ENCODE measurements at places on chromosomes 7 and 10.

DNA sequence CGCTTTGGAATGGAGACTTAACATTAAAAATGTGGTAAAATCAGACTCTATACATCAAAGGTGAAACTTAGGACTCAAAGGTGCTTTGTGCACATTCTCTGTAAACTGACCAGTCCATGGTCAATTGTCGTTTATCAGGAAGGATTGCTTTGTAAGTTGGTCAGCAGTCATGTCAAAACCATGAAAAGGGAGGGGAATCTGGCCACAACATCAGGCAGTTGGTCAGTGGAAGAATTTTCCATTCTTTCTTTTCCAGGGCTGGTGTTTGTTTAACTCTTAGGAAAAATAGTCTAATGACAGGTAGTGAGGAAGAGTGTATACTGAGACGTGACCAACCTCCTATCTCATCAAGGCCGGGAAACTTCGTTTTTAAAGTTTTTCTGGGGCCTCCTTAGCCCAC is 226.5 kb downstream of the ADK start:
- no peak for DNase-seq

DNA sequence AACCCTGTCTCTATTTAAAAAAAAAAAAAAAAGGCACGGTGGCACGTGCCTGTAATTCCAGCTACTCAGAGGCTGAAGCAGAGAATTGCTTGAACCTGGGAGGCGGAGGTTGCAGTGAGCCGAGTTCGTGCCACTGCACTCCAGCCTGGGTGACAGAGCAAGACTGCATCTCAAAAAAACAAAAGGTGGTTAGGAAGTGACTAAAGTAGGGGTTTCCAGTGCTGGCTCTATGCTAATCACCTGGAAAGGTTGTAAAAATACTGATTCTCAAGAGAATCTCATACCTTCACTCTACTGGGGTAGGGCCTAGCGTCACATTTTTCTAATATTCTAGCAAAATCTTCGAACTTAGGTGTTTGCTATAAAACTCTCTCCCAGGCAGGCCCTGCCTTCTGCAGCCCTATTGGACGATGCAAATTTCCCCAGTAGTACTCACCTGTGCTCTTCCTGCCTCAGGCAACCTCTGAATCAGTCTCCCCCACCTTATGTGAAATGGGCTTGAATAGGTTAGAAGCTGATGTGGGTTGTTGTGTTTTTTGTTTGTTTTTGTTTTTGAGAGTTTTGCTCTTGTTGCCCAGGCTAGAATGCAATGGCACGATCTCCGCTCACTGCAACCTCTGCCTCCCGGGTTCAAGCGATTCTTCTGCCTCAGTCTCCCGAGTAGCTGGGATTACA is 3.5 kb downstream of the ZP3 start:
- DNase-seq: no peak

DNA sequence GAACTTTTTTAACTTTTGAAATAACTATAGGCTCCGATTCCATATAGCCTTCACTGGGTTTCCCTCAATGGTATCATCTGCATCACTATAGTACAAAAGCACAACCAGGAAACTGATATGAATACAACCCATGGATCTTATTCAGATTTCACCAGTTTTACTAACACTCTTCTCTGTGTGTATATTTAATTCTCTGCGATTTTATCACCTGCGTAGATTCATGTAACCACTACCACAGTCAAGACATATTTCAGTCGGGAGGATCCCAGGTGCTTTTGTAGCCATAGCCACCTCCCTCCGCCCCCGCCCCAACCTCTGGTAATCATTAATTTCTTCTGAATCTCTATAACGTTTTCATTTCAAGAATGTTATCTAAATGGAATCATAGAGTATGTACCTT is 82.8 kb upstream of the C7orf33 start:
- no peak for DNase-seq

- no peak for DNase-seq
These were observed 716.0 kb downstream of the XPNPEP1 start for GRCh38 chr10:109207361-109207760.

DNA sequence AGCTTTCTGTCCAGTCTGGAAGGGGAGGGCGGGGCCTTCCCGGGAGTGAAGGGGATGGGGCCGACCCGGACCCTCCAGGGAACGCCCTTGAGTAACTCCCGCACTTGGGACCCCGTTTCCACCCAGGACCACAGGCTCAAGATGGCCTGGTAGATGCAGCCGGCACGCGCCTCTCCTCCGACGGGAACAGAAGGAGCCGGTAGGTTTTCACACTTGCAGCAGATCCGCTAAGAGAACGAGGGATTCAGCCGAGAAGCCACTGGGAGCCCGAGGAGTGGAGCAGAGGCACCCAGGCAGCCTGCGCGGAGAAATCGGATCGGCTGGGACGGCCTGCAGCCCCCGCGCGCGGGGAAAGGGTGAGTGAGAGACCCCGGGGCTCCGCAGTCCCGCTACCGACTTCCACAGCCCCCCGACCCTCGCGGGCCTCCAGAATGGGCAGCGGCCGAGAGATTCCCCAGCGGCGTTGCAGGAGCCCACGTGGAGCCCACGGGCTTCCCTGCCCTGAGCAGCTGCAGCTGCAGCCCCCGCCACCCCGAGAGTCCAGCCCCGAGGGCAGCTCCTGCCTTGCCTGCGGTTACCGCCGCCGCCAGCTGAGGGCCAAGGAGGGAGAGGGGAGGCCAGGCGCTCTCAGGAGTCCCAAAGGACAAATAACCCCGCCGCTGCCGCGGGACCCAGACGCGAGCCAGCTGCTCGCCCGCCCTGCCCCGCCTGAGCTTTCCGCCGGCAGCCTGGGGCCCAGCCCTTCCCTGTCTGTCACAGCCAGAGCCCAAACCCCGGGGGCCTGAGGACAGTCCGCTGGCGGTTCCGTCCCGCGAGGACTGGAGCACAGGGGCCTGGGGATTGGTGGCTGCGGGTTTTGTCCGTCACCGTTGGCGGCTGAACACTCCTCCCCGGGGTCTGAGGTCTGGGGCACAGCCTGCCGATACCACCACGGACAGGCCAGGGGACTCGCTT is 21.8 kb downstream of the IFT22 start:
- no peak for DNase-seq

DNA sequence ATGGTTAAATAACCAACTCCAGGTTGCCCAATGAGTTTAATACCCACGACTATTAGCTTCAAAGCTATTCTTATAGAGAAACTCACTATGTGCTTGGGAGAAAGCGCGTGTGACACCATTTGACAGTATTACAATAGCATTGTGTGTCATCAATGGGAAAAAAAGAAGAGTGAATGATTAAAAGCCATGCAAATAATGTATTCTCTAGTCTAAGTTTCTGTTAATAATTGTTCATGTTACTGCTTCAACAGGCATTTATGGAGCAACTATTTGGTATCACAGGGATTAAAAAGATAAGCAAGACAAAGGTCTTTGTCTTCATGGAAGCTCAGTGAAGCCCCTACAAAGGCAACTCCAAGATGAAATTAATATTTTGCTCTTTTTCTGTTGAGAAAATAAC is 47.2 kb downstream of the CAV1 start:
- no peak for DNase-seq

GRCh38 chr10:9010093-9010492 is 955.6 kb downstream of the GATA3 start:
- no peak for DNase-seq

GRCh38 chr10:85318809-85319807 is 990.7 kb downstream of the CCSER2 start:
- DNase-seq: no peak

DNA sequence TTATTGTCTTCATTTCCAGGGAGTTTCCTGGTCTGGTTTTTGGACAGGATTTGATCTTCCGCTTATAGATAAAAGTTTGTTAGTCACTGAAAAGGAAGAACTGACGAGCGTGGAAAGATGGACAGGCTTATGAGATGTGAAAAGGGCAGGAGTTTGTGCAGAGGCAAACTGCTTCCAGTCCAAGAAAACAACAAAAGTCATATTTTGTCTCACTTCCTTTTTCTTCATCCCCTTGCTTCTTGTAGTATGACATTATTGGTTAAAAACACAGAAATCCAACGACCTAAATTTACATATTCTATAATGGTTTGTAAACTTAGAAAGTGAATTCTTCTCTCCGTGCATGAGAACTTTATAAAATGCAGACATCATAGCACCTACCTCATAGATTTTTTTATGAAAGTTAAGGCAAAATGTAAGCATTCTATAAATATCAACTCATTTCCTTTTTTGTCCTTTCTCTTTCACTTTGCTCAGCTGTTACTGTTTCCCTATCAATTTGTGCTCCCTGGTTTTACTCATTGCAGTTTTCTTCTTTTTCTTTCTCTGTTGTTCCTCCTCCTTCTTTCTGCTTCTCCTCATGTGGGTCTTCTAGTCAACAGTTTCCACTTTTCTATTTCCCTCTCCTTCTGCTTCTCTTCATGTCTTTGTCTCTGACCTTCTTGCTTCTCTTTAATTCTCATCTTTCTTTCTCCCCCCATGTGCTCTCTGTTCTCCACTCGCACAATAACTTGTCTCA is 370.2 kb downstream of the ARL4A start:
- DNase-seq: no peak

- DNase-seq: peak; percentile 18
These were observed 132.6 kb upstream of the PODXL start for GRCh38 chr7:131688738-131689661.

GRCh38 chr10:36681751-36682632 is 443.4 kb upstream of the ANKRD30A start:
- no peak for DNase-seq

DNA sequence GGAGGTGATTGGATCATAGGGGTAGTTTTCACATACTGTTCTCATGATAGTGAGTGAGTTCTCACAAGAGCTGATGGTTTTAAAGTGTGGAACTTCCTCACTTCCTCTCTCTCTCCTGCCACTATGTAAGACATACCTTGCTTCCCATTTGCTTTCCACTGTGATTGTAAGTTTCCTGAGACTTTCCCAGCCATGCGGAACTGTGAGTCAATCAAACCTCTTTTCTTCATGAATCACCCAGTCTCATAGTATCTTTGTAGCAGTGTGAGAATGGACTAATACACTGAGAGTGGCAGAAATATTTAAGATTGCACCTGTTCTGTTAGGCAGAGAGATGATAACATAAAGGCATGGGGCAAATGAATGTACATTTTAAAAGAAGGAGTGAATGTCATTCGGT is 507.8 kb downstream of the SORCS3 start:
- DNase-seq: no peak

- no peak for DNase-seq
These were observed 220.3 kb downstream of the ARL4A start for GRCh38 chr7:12907774-12908173.

DNA sequence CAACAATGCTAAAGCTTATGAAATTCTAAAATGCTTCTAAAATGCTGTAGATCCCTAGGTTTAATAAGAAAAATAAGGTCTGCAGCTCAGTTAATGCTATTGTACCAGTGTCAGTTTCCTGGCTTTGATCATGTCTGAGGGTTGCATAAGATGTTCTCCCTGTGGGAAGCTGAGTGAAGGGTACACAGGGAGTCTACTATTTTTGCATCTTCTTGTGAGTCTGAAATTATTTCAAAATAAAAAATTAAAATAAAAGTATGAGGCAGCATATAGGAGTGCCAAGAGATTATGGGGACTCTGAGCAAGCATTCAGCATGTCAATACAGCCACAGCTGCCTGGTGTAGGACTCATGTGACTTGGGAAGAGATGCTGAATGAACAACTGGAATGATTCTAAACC is 14.7 kb downstream of the CHST15 start:
- DNase-seq: no peak

GRCh38 chr10:47038881-47039561 is 127.8 kb downstream of the PTPN20 start:
- DNase-seq: no peak

DNA sequence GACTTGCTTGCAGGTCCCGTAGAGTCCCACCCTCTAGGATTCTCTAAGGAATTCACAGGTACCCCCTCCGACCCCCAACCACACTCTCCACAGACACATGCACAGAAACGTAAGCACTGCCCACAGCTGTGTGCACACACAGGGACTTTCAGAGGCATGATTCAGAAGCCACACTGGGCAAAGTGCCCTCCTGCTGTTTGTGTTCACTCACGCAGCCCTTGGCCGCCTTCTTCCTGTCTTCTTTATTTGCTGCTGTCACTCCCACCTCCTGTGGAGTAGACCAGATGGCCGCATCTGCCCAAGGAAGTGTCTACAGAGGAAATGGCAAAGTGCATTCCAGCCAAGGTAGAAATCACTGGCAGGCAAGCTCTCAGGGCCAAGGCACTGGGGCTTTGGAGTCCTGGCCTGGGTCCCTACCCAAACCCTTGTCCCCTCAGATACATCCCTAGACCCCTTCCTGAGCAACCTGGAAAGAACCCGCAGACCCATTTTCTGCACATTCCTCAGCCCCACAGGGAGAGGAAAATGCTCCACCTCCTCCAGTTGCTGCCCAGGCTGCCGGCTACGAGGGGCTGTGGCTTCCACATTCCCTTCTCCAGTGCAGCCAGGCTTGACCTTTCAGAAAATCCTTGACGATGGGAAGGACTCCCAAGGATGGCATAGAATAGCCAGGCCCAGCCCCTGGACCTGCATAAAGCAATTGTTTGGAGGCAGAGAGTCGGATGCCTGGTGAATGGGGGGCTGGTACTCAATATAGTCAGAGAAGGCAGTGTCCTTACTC is 21.6 kb upstream of the GIMAP8 start:
- DNase-seq: peak; percentile 79

GRCh38 chr10:15320522-15321203 is 50.4 kb downstream of the FAM171A1 start:
- no peak for DNase-seq

GRCh38 chr7:116142850-116143249 is 67.5 kb upstream of the TES start:
- DNase-seq: no peak

- DNase-seq: no peak
These were observed 454.2 kb upstream of the AKR1E2 start for GRCh38 chr10:4371691-4372295.
